Fibroblast of mammary gland (primary cell): ENCODE measurements at places on chromosomes 6 and 20.

DNA sequence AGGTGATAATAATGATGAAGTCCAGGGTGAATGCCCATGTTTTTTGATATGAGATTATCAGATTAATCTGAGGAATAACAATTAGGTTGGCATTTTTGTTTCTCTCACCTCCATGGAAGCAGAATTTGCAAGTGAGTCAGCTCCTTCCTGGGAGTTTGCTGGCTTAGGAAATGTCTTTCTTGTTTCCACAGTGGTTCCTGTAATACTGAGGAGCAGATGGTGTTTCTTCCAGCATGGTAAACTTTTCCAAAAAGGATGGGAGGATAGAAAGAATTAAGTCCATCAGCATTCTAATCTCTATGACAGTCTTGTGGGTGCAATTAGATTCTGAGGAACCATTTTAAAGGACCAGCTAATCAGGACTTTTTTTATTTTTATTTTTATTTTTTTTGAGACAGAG lies 40.5 kb downstream of the SNAP25 start:
- peak; percentile 8 for DNase-seq

- peak; percentile 35 for DNase-seq
Measured at GRCh38 chr20:45934046-45934585, 367 bp upstream of the PCIF1 start.

GRCh38 chr6:108762394-108762793 lies 85.8 kb upstream of the ARMC2 start:
- no peak for DNase-seq

DNA sequence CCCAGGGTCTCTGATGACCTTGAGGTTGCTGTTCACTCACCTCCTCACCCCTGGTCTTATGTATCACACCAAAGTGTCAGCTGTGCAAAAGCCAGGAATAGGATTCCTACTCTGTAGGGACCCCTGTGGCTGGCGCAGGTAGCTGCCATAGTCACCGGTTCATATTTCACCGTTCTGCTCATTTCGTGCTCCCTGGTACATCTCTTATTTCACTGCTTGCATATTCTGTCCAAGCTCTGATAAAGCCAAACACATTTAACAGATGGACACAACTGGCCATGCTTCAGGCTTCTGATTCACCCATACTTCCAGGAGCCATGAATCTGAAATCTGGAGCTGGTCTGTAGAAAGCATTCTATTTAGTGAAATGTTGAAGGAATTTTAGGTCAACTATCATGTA lies 20.5 kb downstream of the SLC22A3 start:
- DNase-seq: no peak

DNA sequence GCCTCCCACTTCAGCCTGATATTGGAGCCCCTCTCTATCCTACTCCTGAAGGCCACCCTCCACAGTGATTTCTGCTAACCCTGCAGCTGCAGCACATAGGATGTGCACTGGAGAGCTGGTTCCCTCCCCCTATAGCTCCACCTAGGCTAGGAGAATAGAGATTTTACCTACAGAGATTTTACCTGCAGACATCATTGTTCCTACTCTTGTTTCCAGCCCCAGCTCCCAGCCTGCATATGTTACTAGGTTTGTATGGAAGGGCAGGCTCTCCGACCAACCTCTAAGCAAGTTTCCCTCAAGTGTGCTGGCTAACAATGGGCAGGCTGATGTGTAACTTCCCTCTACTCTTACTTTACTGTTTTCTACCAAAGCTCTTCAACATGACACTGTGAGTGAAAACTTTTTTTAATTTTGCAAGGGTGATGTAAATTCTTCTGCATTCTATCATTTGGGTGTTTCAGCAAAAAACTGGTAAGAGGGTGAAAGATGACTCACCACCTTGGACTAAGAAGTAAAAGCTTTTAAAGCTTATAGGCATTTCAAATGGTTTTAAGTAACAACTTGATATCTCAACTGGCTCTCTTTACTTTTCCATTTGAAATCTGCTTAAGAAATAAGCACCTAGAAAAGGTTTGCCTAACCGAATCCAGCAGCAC lies 106.8 kb downstream of the CDK19 start:
- DNase-seq: peak; percentile 61

DNA sequence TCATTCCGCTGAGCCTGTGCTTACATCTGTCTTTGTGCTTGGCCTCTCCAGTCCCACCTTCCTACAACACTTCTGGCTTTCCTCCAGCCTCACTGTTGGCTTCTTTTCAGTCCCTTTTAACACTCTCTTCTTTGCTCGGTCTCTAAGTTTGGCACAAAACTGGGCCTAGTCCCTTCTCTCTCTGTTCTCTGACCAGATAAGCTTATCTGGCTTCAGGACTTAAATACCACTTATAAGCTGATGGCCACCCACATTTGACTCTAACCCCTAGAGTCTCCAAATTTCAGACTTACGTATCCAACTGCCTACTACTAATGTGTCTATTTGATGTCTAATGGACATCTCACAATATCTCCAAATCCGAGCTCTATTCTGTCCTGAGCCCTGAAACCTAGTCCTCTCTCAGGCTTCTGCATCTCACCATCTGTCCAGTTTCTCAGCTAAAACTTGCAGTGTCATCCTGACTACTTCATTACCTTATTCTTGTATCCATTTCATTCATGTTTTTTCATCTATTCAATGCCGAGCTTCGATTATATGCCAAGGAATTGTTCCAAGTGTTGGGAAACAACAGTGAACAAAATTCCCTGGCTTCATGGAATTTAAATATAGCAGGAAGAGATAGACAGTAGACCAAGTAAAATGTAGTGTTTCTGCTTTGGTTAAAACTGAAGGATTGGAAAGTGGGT lies 40.1 kb downstream of the TBPL1 start:
- DNase-seq: no peak

DNA sequence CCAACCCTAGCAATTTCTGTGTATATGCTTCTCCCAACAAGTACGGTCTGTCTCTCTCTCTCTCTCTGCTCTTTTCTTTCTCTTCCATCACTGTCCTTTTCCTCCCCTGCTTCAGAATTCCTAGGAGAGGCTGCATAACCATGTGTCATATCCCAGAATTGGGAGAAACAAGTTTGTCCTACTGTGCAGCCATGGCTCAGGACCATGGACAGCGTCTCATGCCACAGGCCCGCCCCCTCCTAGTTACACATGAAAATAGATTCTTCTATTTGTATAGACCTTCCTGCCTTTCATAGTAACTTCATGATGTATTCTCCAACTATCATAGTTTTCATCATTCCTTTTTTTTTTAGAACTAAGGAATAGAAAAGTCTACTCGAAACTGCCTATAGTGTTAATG lies 98.0 kb downstream of the FNDC1 start:
- peak; percentile 18 for DNase-seq

DNA sequence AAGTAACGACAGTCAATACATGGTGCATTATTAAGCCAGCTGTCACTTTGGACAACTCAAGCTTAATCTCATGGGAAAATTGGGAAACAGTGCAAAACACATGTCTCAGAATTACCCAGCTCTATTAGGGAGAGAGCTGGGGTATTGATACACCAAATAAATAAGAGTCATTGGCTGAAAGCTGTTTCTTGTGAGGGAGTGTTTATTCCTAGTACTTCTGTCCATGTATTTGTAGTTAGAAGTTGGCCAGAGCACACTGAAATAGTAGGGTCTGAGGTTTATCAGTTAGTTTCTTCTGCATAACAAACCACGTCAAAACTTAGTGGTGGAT lies 192.0 kb upstream of the RALGAPA2 start:
- DNase-seq: no peak

GRCh38 chr6:150857062-150857944 lies 8.2 kb upstream of the MTHFD1L start:
- peak; percentile 99 for DNase-seq

- DNase-seq: peak; percentile 84
Measured at GRCh38 chr20:61588411-61589385, 336.6 kb downstream of the CDH4 start.

- no peak for DNase-seq
Measured at GRCh38 chr20:54648421-54649142, 173.2 kb downstream of the DOK5 start.

- no peak for DNase-seq
Measured at GRCh38 chr20:7665376-7665775, 274.9 kb downstream of the HAO1 start.

DNA sequence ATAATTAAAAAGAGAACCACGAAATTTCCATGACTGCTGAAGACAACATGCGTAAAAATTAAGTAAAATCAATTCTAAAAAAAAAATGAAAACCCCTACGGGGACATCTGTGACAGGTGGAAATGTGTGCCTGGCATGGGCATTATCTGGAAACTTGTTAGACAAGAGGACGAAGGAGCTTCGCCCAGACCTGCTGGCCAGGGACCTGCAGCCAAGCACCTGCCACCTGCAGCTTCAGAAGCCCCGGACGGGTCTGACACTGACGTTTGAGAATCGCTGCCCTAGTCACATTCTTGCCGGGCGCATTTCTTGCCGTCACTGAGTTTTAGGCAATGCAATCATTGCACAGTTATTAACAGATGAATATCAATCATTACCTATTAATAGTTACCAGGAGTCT lies 140.3 kb downstream of the SMOC2 start:
- no peak for DNase-seq

- no peak for DNase-seq
Measured at GRCh38 chr6:39576556-39577303, 148.5 kb downstream of the KIF6 start.

DNA sequence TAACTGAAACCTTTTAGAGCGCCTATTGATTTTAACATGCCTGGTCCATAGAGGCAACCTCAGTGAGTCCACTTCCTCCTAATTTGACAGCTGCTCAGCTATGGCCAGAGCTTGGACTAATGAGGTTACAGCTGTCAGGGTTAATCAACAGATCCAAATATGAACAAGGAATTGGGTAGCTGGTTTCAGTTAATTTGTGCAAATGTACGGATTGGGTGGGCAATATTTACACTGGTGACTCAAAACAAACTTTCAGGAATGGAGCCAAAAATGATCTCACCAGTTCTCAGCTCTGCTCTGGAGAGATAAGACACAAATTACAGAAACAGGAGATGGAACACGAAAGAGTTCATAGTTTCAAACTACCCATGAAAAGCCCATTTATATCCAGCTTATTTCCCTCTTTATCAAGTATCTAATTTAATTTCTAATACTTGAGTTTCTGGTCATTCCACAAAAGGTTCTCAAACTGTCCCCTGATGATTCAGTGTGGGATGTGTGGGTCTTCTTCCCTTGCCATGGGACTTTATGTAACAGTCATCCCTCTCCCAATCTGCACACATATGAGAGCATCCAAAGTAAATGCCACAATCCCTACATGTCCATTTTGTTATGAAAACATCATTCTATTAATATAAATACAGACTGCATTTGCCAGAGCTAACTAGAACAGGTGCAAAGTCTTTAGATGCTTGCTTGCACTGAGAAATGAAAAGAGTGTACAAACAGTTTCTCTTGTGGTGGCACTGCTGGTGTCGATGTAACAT lies 149.9 kb downstream of the RPS12 start:
- peak; percentile 69 for DNase-seq

DNA sequence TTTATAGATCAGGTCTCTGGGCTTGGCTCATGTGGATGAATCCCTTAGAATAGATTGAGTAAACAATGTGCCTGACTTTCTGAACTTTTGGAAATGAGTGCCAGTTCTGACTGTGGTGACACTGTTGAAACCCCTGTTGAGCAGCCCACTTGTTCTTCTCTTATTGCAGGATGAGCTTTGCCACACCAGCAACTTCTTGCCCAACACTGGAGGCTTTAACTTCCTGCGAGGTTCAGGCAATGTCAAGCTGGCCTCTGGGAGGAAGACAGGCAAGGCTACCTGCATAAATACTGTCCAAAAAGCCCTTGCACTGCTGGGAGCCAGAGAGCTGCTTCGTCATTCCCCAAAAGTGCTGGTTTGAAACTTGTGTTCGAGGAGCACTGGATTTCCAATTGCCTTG lies 32.8 kb upstream of the SMIM8 start:
- DNase-seq: no peak

GRCh38 chr20:16147216-16147615 lies 426.0 kb downstream of the KIF16B start:
- no peak for DNase-seq

GRCh38 chr6:140812636-140813035 lies 1320.1 kb upstream of the GJE1 start:
- peak; percentile 52 for DNase-seq

DNA sequence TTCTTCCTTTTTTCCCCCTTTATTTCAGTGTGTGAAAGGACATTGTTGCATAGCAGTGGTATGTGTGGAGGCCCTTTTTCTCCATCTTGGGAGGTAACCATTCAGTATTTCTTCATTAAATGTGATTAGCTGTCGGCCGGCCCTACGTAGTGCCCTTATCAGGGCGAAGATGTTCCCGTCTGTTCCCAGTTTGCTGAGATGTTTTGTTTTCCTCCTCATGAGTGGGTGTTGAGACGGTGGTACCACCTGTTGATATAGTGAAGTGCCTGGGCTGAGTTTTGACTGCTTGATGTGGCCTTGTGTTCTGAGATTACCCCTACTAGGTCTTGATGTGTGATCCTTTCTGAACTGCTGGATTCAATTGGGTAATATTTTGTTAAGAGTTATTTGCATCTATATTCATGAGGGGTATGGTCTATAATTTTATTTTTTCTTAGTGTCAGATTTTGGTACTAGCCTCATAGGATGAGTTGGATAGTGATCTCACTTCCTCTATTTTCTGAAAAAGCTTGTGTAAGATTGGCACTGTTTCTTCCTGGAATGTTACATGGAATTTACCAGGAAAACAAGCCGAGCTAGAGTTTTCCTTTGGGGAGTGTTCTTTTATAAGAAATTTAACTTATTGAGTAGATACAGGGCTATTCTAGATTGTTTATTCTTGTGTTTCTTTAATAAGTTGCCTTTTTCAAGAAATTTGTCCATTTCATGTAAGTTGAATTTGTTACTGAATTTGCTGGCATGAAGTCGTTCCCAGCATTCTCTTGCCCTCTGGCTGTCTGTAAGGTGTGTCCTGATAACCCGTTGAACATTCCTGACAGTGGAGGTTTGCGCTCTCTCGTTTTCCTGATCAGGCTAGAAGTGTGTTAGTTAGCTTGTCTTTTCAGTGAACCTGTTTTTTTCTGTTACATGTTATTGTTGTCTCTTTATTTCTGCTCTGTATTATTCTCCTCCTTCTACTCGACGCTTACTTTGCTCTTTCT lies 4.3 kb downstream of the MTG2 start:
- peak; percentile 30 for DNase-seq

- DNase-seq: no peak
Measured at GRCh38 chr20:13567663-13568062, 71.1 kb downstream of the TASP1 start.

GRCh38 chr20:16729080-16729479 lies 746 bp upstream of the SNRPB2 start:
- DNase-seq: no peak

GRCh38 chr6:117396228-117396627 lies 29.5 kb downstream of the ROS1 start:
- DNase-seq: no peak
